ENCODE measurements at places on chromosomes 6 and 20.

DNA sequence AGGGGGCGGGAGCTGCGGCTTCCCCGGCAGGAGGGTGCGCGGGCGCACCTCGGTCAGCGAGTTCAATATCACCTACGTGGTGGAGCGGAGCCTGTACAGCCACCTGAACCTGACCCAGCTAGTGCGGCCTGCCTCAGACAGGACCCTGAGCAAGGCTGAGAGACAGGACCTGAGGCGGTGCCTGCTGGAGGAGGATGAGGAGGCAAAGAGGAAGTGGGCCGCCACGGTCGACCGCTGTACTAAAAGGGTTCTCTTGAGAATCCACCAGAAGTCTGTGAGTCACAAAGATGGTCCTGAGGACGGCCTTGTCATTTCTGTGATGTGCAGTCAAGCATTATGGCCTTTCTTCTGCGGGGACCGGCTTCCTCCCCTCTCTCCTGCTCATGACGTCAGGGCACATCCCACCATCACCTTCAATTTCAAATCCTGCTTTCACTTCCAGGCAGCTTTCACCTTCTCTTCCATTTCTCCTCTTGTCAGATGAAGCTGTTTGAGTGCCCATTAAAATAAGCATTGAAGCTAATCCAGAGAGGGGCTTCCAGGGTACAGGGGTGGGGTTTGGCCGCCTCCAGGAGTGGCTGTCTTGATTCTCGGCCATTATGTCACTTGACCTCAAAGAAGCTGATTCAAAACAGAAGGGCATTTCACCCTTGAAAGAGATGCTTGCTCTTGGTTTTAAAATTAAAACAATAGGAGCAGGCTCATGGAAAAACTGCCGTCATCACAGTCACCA, 177.6 kb downstream of the SASH1 start:
- DNase-seq, result no peak

DNA sequence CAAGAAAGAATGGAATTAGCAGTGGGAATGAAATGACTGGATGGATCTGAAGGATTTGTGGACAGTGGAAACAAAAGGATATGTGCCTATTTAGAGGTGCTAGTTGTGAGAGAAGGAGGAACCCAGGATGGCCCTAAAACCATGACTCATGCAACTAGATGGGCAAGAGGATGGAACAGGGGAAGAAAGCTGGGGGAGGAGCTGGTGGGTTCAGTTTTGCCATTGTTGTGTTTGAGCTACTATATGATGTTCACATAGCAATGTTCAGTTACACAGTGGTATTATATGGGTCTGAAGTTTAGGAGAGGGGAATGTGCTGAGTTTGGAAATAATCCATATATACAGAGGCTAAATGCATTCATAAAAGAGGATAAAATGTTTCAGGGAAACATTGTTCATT, 125.7 kb upstream of the SSTR4 start:
- no peak for DNase-seq

DNA sequence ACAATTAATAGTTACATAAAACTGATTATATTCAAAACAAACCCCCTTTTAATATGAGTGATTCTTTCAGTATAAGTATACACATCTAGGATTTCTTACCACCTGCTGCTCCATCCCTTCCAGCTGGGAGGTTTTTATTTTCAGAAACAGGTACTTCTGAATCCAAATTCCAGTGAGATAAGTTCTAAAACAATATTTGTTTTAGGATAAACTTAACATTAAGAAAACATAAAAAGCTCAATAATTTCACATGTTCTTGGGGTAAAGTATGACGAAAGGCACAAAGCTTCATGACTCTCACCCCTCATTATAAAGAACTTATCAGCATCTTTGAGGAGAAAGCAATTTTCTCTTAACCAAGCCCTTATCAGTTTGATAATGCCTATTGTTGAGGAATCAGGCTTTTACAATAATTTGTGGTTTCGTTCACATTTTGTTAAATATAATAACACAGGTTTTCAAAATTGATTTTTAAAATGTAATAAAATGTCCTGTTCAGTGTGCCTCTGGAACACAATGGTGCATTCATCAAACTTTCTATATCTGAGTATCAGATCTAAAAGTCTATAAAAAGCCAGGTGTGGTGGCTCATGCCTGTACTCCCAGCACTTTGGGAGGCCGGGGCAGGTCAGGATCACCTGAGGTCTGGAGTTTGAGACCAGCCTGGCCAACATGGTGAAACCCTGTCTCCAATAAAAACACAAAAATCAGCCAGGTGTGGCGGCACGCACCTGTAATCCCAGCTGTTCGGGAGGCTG, 4.3 kb downstream of the FAM217A start:
- no peak for DNase-seq

GRCh38 chr6:168741942-168742782, 301.2 kb downstream of the SMOC2 start:
- DNase-seq, result no peak

- no peak for DNase-seq
Measured at GRCh38 chr6:22302838-22303237, 6.0 kb upstream of the PRL start.

GRCh38 chr6:104253236-104253635, 606.5 kb downstream of the HACE1 start:
- DNase-seq, result no peak

GRCh38 chr6:132017942-132018341, 66.8 kb upstream of the CCN2 start:
- no peak for DNase-seq

DNA sequence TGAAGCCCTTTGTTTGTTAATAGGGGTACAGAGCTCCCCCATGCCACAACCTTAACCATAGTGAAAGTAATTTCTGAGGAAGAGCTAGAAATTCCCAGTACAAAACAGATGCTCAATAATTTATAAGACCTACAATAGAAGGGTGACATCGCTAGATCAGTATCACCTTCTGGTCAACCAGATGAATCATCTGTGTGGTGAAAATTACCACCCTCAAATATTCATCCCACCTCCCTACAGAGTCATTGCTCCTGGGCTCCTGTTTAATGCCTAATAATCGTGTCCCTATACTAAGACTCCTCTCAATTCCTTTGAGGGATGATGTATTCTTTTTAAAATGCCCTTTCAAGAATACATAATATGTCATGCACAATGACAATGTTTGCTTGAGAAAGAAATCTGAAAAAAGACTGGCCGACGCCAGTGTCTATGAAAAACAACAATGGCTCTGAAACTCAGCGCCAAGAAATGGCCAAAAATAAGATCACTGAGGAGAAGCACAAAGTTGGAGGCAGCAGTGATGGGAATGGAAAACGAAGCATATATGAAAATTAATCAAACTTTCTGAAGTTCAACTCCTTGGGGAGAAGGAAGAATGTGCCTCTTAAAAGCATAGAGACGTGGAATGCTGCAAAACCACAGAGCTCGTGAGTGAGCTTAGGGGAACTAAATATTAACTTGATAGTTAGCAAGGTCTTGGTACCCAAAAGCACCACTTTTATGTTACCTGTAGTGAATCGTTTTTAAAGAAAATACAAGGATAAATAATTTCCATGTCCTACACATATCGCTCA, 11.0 kb upstream of the ADGRF5 start:
- DNase-seq, result no peak

GRCh38 chr6:144728804-144729203, 443.7 kb downstream of the UTRN start:
- no peak for DNase-seq

GRCh38 chr20:5316188-5317158, at the start of gene PROKR2:
Gene PROKR2 (minus strand): TSS chr20:5316954. CDS start chr20:5314369, 2,585 bp downstream.
- no peak for DNase-seq

DNA sequence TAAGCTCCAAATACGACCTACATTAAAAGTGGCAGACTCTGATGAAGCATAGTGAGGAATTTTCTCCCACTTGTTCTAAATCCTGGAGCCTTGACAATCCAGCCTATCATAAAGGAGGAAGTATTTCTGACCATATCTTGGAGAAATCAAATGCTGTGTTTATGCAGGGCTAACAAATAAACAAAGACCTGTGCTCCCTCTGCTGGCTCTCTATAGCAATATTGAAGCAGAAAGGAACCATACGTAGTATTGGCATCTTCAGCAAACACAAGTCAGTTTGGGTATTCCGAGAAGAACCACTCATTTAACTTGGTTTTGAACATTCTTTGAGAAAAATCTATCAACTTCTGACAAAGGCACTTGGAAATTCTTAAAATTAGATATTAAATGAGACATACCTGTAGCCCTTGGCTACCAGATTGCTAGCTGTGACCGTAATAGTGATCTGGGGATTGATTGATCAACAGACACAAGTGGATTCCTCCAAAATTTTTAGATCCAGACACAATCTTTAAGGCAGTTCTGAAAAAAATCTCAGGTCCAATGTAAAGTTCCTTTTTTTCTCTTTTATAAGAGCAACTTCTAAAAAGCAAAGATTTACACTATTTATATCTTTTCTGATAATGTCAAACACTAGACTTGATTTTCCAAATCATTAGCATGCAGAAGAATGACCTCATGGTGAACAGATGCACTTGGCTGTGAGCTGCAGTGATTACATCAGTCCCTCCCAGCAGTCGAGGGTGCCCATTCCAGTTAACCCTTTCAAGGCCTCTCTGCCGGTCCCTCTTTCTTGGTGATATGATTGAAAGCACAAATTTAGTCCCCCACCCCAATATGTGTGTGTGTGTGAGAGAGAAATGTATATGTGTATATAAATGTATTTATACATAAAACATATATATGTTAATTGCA, 40.2 kb downstream of the INSM1 start:
- no peak for DNase-seq

DNA sequence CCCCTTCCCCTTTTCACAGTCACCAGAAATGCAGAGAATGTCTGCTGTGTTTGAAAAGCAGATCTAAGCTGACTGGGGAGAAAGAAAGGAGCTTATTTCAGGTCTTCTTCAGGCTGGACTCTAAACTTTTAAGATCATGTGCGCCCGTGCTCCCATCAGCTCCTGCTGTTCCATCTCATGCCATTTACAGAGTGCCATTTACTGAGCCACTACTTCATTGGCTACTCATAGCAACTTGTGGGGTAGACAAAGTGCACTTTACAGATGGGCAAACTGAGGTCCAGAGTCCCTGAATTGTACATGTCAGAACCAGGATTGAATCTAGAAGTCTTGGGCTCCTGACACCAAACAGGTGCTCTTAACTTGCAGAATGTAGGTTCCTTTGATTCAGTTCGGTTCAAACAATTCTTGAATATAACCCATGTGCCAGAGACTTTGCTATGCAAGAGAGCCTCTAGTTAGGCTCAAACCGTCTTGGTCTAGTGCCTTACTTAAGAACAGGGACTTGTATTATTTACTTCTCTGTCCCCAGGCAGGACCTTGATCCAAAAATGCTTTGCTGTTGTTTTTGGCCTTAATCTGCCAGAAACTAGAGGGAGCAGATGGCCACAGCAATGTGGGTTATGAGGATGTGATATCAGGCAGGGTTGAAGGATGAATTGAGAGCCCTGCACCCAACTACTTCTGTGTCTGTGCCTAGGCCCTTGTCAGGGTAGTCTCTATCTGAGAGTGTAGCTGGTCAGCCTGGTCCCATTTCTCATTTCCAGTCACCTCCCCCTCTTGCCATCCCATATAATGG, 56.4 kb downstream of the RALY start:
- no peak for DNase-seq

- no peak for DNase-seq
Measured at GRCh38 chr6:33888664-33889200, 84.9 kb upstream of the MLN start.

DNA sequence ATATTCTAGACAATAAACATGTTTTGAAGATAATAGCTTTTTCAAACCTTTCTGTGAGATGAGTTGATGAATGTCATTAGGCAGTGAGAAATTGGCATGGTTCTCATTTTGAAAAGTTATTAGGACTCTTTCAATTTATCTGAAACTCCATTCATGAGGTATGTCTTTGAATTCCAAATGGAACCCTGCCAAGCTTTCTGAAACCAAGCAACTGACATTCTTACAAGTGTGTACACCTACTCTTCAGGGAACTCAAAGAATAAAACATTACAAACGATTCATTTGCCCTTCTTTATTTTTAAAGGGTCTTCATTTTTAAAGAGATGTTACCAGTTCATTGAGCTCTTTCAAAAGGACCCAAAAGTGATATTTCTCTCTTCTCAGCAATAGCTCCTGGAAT, 2.1 kb upstream of the TRDN start:
- no peak for DNase-seq

DNA sequence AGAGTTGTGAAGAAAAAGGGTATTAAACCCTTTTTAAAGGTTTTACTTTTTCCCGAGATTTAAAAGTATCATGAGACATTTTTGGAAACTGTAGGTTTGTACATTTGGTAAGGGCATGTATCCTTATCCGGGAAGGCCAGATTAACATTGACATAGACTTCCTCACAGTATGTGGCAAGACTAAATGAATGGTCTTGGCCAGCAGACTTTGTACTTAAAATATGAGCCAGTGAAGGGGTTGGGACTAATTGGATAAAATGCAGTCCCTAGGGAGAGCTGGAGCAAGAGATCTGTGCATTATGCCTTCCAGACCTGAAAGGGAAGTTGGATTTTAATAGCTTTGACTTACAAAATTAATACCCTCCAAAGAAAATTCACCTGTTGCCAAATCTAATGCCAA, 60.4 kb upstream of the CCN2 start:
- no peak for DNase-seq

GRCh38 chr6:16730738-16731477, 30.4 kb downstream of the ATXN1 start:
- peak; percentile 50 for DNase-seq

GRCh38 chr20:9775176-9775575, 63.7 kb downstream of the PAK5 start:
- DNase-seq, result no peak

DNA sequence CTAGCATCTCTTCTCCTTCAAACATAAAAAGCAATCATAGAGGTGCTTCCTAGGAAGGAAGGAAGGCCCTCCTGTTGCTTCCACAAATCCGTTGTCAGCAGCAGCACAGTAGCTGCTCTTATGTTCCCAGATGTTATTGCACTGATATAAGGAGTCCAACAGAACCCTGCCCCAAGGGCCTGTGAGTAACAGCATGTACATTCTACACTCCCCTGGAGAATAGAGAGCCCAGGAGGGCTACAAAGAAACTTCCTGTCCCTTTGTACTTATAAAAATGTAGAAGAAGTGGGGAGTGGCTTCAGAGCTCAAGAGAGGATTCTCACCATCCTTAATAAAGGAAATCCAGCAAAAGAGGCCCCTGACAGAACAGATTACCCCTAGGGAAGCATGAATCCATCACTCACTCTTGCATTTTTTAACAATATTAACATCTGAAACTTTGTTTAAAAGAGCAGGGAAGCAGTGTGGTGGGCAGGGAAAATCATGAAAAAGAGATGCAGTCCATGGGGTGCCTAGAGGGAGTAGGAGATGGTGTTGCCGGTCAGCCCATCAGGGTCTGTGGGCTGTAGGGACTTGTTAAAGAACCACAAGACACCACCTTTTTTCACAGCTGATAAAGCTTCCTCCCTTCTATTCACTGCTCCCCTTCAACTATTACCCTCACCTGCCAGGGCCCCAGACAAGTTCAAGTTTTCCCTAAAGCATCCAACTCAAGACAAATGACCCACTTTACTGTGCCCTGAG, 104.5 kb upstream of the ADGRF1 start:
- DNase-seq, result no peak

- no peak for DNase-seq
Measured at GRCh38 chr20:49584418-49585382, 16.8 kb upstream of the PTGIS start.

GRCh38 chr6:144216668-144217218, 66.4 kb downstream of the STX11 start:
- no peak for DNase-seq

Measured in CD4-positive, alpha-beta T cell treated with Interleukin-10 for 1 hour (primary cell).